ENCODE measurements at places on chromosomes 2 and 18.

DNA sequence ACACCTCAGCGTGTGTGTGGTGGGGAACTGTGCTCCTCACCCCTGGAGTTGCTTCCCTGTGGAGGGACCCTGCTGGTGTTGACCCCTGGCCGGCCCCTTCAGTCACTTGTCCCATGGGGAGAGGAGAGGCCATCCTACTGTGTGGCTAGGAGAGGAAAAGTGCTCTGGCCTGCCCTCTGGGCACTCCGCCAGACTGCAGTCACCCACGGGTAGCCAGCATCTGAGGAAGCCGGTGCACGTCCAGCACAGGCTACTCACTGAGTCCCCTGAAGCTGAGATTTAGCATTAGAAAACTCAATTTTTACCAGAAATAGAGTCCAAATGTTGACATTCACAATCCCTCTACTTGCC, 211.5 kb upstream of the RAB6C start:
- DNase-seq, result no peak

GRCh38 chr2:175143191-175143590, 24.8 kb downstream of the ATF2 start:
- no peak for DNase-seq

DNA sequence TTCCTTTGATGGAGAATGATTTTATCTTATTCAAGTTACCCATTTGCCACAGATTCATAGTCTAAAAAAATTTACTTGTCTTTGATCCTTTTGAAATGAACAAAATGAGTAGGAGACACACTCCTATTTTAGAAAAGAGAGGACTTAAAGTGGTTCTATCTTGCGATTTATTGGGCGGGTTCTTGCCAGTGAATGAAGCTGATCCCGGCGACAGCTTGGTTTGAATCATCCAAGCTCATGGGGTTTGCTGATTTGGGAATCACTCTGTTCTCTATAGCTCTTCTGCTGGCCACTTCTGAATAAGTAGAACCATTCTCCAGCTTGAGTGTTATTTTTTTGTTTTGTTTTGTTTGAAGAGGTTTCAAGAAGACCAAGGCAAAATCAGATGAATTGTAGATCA, 25.5 kb upstream of the PPP1CB start:
- DNase-seq, result no peak

GRCh38 chr2:165655661-165656060, 138.4 kb downstream of the GALNT3 start:
- no peak for DNase-seq

DNA sequence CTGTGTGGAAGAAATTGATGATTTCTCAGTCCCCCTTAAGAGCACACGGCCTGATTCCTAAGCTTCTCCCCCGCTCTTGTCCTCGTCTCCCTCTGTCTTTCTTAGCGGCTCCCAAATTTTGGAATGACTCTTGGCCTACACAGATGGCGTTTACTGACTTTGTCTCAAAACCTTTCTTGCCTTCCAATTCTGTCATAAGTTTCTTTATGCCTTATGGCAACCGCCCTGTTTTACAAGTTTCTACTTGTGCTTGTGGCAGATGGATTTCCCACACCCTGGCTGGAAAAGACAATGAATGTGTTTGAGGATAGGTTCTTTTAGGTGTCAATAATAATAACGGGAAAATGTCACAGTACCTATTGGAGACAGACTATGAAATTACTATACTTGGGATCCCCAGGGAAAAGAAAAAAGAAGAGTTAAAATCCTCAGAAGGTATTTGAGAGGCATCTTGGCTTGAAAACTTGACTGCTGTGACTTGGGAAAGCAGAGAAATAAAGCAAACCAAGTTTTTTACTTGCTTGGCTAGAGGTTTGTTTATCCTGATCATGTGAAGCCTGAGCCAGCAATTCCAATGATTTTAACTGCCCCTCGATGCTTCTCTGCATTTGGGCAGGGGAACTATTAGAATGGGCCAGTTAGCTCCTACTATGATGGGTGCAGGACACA, 276.4 kb downstream of the HRH4 start:
- no peak for DNase-seq

- DNase-seq, result no peak
Observed at GRCh38 chr2:241051578-241052487, 50.3 kb downstream of the MTERF4 start.
